PC-3 (cell line): ENCODE measurements at places on chromosomes 13 and 19. TPM values are rescaled to one million over a fixed set of nuclear protein-coding genes. Genes with fewer than 3 reads are reported as not detected.
A peak's percentile ranks its signal among the peaks of the same experiment; 100 is the strongest.

GRCh38 chr13:74061926-74062595 is 72.1 kb downstream of the KLF12 start:
- no peak for DNase-seq

GRCh38 chr19:43820098-43820883 is 6.8 kb upstream of the ZNF283 start:
- no peak for DNase-seq

The TICAM1 gene
- 6.5 and 17.0 TPM in 2 replicates for total RNA-seq

- no peak for DNase-seq
Measured at GRCh38 chr13:89393758-89394304, 1722.7 kb downstream of the SLITRK5 start.

DNA sequence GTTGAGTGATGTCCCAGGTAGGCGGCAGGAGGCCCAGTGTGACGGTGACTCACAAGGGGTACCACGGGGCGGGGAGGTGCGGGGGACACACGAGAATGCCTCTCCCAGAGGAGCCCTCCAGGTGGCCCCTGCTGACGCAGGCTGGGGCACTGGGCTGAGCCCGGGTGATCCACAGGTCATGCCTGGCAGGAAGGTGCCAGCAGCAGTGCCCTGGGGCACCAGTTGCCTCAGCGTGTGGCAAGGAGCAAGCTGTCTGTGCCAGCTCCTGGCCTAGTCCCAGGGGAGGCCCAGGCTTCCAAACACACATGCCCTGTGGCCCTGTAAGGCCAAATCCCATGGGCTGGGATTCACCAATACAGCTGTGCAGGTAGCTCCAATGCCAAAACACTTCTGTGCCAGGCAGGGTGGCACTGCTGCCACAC is 28.0 kb downstream of the AKT2 start:
- peak; percentile 42 for DNase-seq

DNA sequence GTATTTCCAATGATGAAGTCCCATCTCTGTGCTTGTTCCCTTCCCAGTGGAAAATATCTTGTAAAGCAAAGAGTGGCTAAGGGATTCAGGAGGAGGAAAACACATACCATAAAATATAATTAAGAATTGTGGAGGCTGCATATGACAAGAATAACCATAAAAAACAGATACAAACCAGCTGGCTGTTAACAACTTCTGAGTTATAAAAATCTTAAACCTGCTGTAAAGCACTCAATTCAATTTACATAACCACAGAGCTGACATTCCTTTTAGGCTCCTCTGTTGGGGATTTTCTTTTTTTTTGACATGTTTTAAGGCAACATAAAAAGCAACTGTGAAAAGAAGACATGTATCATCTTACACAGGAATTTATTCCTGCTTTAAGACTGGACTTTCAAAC is 207.6 kb downstream of the DACH1 start:
- DNase-seq = no peak

DNA sequence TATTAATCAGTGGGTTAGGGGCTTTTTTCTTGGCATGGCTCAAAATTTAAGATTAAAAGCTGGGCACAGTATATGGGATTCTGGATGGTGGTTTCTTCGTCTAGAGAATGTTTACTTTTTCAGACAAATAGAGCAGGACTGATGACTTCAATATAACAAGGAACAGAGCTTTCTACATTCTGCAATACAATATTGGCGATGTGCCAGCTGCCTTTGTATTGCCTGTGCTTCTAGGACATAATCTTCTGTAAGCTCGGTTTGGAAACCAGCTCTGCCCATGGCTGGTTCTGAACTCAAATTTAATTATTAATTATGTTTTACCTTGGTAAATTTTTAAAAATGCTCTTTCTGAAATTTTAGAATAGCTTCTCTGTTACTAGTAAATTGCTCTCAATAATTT is 139.1 kb upstream of the TRPC4 start:
- no peak for DNase-seq

- no peak for DNase-seq
Measured at GRCh38 chr19:14085309-14085995, at the start of gene C19orf67. TSS of gene C19orf67 (minus strand) at chr19:14085783. CDS start at chr19:14085627, 156 bp downstream.

GRCh38 chr19:38915329-38916321 is 3.6 kb upstream of the CCER2 start:
- DNase-seq = no peak

The KIRREL2 gene
- total RNA-seq = not detected in 2 replicates

DNA sequence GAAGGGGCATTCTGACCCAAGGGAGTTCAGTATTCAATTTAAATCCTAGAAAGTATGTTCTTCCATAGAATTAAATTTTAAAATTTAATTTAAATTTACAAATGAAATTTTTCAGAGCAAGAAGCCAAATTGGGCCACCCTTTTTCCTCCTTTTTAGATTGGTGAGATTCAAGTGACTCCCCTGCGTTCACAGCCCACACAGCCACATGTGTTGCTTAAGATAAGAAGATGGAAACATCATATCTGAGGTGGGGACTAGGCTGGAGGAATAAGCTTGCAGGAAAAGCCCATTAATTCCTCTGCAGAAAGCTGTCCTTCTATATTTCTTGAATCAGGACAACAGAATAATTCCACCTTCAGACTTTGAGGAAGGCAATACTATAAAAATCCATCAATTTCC is 392.7 kb upstream of the ZNF507 start:
- DNase-seq = no peak

DNA sequence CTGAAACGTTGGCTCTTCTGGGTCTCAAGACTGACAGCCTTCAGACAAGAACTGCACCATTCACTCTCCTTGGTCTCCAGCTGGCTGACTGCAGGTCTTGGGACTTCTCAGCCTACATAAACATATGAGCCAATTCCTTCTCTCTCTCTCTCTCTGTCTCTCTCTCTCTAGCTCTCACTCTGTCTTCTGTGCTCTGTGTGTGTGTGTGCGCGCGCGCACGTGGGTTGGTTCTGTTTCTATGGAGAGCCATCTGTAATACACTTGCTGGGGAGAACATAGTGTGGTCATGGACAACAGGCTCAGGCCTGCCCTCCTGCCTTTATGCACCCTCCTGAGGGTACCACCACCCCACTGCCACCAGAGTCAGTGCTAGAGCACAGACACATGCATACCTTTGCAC is 13.7 kb upstream of the SERPINE3 start:
- DNase-seq = no peak

- no peak for DNase-seq
Measured at GRCh38 chr13:66748712-66749111, 481.4 kb downstream of the PCDH9 start.
